CD4-positive, alpha-beta memory T cell (primary cell): ENCODE measurements at places on chromosomes 2 and 18.

DNA sequence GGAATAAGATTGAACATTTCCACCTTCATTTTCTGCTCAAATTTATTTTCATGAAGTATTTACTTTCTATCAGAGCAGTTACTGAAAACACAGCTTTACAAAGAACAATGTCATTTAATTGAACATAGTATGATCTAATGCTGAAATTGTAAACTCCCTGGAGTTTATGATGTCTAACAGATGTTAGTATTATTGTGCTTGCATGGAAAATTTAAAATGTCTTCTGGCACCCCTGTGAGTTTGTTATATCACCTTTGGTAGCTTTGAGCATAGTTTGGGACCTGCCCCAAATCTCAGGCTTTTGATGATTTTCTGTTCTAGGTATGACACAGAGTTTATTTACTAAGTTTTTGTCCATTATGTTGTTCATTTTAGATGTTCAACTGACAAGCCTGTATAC lies 28.1 kb downstream of the FAM171B start:
- DNase-seq: no peak

DNA sequence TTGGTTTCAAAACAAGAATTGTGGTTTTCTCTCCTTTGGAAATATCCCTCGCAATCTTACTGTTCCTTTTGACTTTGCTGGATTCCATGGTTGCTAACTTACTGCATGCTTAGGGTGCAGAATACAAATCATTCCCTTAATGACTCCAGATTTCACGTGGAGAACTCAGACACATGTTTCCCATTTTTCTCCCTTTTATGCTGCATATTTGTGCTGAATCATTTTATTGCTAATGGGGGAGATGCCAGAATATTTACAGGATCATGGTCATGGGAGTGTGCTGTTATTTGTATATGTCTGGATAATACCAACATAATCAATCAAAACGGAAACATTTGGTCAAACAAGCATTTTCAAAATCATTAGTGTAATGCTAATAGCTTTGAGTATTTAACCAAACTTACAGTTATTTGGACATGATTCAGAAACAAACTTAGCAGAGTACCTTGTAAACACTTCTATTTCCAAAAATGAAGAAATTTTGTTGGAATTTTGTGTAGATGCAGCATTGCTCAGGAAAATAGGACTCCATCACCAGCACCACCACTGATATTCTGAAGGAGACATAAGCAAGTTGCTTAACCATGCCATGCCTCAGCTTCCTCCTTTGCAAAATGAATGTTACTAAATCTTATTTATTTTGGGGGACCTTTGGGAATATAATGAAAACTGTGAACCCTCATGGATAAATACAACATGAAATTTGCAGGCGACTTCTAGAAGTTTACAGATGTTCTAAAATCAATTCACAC lies 122.5 kb upstream of the RND3 start:
- no peak for DNase-seq

DNA sequence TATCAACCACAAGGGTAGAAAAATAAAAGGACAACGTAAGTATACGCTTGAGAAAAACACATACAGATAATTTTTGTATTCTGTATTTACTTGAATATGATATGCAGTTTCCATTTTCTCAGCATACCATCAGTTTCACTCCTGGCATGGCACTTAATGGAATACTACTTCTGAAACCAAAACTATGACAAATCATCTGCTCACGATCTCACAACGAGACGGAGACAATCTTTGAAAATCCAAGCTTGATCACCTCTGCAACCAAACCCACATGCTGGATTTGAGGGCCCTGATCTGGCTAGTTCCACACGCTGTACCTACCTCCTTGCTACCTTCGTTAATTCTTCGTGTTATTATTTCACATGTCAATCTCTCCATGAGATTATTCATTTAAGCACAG lies 387.6 kb downstream of the NBAS start:
- no peak for DNase-seq

DNA sequence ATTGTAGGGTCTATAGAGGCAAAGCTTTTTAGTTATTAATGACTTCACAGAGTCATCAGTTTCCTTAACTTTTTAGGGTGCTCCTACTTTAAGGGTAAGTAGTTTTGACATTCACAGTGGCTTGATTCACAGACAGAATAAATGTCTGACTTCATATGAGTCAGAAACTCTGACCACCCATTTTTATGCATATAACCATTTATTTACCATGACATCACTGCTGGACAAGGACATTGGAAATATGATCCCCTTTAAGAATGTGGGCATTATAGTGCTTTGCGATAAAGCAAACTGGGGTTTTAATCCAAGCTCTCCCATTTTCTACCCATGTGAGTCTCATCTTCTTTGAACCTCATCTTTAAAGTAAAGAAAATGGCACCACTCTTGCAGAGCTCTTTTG lies 162.0 kb upstream of the MC4R start:
- DNase-seq: no peak

DNA sequence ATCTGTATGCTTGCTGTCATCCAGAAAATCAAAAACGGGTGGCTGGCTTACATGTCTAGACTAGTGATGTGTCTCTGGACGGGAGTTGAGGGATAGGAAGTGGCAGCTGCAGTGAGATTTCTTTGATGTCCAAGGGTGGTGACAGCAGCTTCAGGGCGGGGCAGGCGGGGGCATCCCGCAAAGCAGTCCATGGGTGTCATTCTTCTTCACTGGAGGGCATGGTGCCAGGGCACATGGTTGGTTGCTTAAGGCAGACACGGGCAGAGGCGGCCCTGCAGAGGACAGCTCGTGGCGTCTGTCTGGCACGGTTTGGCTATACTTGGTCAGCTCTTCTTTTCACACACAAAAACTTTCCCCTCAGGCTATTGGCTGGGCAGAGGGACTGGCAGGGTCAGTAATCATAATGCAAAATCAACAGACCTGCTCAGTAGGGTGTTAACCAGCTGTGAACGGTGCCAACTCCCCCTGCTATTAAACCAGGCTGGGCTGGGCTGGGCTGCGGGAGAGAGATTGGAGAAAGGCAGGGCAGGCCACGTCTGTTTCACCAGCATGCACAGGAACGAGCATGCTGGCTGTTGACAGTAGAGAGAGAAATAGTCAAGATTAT lies 63.7 kb downstream of the COL4A3 start:
- no peak for DNase-seq

DNA sequence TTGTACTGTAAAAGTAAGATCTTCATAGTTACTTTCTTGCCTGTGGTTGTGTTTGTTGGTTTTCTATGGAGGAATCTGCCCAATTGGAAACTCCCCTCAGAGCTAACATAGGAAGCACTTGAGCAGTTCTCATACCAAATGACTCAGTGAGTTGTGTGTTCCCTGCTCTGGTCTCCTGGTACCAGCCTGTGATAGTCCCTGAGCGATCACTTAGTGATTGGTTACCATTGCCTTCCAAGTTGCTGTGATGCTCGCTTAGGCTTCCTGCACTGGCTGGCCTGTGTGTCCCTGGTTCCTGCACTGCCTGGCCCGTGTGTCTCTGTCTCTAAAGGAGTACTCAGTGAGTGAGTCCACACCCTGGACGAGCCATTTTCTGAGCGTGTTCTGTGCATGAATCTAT lies 133.0 kb downstream of the MAP4K4 start:
- no peak for DNase-seq

DNA sequence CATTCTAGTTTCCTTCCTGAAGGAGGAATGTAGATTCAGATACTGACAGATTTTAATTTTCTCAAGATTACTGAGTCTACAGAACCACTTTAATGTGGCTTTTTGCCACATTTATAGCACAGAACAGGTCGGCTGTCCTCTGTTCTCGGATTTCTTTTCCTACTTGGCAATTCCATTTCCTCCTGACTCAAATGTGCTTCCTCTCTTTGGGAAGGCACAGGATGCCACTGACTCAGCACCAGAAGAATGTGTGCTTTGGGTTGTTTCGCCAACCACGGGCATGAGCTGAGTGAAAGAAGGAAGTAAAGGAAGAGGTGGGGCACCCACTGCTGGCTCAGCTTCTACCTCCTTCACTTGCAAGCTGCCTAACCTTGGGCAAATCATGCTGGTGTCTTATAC lies 970.6 kb upstream of the ACVR2A start:
- no peak for DNase-seq

DNA sequence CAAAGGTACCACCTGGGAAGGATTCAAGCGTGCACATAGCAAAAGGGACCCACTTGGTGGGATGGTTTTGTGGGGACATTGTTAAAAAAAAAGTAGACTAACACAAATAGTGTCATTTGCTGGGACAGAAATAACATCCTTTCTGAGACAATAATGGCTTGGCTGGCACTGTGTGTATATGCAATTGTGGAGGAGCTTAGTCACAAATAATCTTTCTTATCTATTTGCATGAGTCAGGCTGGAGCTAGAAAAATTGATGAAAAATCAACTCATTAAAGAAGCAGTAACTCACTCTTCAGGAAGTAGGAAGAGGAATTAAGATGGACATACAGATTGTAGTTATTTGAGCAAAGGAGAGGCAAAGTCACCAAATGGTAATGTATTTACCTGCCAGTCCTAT lies 29.5 kb upstream of the ITGB6 start:
- DNase-seq: no peak

DNA sequence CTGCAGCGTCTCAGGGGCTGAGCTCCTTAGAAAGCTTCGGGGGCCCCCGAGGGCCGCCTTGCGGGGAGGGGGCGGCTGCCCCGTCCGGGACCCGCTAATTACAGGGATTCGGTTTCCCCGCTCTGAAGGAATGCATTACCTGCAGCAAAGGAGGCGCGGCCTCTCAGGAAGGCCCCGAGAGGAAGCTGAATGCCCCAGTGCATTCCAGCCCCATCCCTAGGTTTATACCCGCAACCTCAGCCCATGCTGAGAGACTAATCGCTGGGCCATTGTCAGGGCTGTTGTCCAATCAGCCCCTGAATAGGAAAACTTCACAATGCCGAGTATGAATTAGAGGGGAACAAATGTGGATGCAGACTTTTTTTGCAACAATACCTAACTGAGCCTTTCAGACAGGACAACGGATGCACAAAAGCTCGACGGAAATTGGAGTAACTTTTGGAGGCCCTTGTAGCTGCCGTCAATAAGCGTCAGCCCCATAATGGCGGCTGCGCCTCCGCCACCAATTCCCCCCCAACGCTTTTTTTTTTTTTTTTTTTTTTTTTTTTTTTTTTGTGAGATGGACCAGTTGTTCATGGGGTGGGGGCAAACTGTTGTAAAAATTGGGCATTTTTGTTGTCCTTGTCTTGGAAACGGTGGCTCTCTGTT lies 138.6 kb upstream of the SIX3 start:
- DNase-seq: no peak
